ENCODE measurements at places on chromosomes 6 and 20.

GRCh38 chr6:155314773-155315515, 660 bp upstream of the TFB1M start:
- DNase-seq = no peak

DNA sequence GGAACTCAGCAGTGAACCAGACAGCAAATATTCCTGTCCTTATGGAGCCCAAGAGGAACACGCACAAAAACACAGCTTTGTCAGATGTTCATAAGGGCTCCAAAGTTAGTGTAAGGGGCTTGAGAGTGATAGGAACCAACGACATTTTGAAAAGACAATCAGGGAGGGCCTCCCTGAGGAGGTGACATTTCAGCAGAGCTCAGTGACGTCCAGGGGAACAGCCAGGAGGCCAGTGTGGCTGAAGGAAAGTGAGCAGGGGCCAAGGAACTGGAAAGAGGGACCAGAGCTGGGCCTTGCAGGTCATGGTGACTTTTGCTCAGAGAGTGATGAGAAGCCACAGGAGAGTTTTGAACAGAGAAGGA, 16.1 kb downstream of the NOL4L start:
- no peak for DNase-seq

DNA sequence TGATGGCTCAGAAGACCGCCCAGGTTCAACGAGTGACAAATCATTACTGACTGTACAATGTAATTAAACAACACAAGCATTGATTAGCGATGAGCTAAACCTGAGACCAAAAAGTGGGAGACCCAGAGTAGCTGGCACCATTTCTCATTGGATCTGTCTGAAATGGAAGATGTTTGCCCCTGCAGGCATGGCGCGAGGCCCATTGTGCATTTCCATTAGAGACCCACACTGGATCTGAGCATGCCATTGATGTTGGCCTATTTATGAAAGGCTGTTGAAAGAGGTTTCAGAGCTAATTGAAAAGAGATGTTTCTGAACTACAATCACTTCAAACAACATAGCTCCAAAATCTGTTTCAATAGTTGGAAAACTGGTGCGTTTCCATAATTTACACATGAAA, 196.7 kb downstream of the TFAP2B start:
- no peak for DNase-seq

DNA sequence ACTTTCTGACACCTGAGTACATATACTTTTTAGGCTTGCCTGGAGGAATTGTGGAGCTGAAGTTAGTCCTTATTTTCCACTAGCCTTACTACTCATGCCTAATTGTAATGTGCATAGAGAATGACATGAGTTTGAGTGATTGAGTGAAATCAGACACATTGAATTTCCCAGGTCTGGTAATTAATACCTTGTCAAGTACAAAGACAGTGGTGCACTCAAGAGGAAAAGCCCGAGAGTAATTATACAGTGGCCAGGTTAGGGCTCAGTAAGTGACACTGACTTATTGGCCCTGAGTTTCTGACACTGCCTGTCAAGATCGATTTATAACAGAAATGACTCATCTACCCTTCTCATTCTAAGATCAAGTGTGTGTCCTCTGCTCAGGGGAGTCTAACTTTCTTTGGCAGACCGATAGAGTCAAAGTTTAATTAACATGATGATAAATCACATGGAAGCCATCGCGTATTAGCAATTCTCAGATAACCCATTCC, 288.3 kb downstream of the TPBG start:
- no peak for DNase-seq

DNA sequence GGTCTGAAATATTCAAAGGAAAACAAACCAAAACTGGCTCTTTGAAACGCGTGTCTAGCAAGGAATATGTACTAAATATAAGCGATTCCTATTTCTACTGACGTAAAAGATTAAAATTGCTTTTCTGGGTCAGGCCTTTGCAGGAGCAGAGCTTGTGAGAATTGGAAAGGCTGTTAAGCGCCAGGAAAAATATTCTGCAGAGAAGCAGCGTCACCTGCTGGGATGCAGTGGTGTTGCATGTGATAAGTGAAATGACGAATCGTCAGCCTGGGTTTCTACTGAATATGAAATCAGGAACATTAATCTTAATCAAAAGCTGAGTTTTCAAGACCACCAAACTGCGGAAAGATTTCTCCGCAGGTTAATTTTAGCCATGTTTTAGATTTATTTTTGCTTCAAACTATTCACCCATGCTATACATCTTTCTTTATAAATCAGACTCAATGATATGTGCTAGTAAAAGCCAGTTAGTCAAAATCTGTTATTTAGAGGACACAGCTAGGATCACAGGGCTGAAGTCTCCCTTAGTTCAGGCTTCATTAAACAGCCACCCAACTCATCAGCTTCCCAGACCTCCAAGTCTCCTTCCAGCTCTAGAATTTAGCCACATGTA, 67.4 kb downstream of the ALDH8A1 start:
- DNase-seq = peak; percentile 73

DNA sequence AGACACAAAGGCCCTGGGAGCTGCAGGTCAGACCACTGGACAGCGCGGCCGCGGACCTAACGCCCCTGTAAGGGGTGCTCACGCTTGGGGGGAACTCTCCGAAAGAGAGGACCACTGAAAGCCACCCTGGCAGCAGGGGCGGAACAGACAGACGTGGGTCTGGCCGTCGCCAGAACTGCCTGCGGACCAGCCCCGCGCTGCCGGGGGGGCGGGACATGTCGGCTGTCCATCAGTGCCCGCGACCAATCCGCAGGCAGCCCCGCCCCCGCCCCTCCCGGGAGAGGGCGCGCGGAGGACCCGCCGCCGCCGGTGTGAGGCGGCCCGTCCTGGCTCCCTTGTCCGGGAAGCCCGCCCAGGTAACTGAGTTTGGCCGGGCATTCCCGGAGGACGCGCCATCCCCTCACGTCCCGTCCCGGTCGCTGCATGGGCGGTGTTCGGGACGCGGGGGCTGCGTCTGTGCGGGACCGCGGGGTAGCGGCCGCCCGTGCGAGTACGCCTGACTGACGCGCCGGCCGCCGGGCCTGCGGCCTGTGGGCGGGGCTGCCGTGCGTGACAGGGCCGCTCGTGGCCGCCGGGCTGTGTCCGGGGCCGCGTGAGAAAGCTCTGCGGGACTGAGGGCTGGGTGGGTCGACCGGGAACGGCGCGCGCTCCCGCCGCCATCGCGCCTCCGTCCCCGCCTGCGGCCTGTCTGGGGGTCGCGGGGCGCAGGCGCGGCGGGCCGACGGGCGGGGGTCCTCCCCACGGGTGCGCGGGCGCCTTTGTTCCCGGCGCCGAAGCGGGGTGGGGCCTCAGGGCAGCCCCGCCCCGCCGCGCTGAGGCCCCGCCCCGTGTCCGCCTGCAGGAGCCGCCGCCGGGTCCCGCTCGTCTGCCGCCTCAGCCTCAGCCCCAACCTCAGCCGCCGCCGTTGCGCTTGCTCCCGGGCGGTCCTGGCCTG, at the start of gene PLCG1:
Gene PLCG1 (plus strand): TSS at position 864 of the 934 bp plus-strand sequence. CDS start 99 bp downstream, outside the sequence.
- DNase-seq = peak; percentile 84

DNA sequence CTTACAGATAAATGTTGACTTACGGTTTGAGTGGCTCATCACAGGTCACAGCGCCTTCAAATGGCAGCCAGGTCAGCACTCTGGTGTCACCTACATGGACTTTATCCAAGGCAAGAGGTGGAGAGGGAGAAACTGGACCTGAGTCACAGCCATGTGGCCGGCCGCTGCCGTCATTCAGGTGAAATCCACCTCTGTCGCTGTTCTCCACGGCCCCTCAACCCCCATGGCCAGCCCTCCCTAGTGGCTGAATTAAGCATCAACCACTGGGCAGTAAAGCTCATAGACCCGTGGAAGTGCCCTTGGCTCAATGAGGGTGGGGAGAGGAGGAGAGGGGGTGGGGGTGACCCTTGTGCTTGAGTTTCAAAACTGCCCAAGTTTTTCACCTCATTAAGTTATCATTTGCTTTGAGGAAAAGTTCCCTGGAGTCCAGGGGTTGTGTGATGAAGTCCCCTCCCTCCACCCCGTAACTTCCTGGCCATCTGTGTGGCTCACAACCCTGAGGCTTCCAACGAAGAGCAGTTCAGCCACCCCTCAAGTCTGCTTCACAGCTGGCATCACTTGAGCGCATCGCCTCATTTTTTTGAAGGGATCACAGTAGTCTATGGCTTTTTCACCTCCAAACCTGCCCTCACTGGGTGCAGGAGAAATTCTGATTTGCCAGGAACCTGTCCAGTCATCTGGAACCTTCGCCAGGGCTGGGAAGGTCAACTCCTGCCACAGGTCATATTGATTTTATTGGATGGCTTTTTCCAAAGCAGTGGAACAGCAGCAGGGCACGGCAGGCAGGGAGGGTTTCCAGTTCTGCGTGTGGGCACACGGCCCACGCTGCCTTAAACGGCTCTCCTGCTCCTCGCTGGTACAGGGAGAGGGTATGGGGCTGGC, 43.5 kb upstream of the APCDD1L start:
- no peak for DNase-seq

DNA sequence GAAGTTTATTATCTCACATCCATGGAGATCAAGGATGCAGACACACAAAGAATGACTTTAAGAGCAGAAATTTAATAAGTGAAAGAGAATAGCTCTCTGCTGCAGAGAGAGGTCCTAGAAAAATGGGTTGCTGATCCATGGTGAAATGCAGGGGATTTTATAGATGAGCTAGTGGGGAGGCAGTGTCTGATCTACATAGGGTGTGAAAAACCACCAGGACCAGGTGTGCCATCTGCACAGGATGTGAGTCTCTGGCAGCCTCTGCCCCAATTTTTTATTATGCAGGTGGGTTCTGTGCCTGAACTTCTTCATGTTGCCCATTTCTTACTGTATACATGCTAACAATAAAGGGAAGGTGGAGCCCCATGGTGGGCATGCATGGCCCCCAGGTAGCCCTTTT, 19.9 kb upstream of the NANP start:
- no peak for DNase-seq

DNA sequence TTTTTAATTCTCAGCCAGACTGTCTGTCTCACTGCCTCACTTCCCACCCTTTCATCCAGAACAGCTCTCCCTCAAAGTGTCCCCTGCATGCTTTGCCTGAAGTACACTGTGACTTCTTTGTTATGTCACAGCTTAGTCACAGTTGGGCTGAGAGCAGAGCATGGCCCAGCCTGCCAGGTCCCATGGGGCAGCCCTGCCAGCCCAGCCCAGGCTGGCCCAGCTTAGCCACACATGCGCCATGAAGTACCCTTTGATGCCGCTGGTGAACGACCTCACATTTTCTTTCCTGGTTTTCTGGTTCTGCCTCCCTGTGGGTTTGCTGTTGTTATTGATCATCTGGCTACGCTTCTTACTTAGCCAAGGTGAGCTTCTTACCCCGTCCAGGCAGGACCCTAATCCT, at the start of gene ADIG:
Gene ADIG (plus strand): TSS at position 185 of the 400 bp plus-strand sequence. CDS start 54 bp downstream, at position 239.
- DNase-seq = peak; percentile 83

GRCh38 chr6:169640351-169640852, 61.4 kb downstream of the WDR27 start:
- DNase-seq = no peak

DNA sequence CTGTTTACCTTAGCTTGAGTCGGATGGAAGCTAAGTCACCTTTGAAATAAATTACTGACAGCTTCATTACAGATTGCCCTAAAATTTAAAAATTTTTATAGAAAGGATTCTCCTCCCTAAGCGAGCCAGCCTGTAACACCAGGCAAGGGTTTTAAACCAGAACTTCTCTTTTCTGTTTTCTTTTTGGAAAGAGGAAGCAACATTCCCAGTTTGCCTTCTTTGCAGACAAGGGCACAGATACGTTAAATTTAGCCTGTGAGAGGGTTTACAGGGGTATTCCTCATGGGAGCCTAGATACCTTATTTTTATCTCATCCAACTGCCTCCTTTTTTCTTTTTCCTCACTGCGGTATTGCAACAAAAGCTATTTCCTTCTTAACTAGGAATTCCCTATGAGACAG, 45.0 kb downstream of the GNAS start:
- peak; percentile 61 for DNase-seq

DNA sequence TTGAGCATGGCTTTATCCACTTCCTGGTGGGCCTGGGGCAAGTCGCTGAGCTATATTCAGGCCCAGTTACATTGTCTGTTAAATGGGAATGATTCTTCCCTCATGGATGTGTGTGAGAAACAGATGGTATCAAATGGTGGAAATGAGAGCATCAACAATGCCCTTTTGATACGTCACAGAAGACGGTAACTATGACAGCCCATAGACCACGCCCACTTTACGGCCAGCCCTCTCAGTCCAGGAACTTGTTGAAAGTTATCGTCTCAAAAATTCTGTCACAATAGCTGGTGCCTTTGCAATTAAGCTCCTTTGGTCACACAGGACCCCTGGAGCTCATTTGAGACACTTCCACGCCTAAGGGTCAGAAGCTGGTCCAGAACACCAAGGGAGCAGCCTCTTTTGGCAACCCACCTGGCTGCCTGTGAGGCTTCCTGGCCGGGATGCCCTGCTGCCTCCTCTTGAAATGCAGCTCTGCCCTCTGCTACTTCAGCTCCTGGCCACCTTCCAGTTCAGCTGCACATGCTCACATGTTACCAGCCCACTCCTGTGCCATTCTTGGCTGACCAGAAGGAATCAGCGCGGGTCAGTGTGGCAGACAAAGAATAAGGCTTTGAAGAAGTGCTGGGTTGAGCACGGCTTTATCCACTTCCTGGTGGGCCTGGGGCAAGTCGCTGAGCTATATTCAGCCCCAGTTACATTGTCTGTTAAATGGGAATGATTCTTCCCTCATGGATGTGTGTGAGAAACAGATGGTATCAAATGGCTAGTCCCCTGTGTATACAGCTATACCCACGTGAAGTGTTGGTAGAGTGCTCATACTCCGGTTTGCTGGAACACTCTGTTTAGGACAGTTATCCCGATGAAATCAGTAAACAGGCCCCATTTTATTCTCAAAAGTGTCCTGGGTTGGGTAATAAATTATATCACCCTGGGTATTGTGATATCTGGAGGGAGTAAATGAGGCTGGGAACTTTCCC, 199.2 kb upstream of the SUPT3H start:
- DNase-seq = no peak

DNA sequence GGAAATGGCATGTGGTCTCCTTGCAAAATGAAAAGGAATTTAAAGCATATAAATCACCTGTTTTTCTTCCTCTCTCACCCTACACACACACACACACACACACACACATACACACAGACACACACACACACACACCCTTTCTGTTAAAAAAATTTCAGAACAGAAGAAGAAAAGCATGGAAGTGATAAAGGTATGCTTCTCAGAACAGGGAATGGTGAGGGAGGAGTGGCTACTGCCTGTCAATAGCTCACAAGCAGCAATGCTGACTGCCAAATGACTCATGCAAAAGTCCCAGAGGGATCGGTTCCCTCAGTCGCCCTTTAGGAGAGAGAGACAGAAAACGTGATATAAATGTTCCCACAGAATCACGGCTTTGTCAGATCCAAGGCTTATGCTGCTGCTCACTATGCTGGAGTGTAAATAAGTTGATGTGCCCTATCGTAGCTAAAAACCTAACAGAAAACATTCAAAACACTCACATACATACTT, 102.6 kb downstream of the IBTK start:
- DNase-seq = peak; percentile 49
